ENCODE measurements at places on chromosomes 4 and X.
A peak's percentile ranks its signal among the peaks of the same experiment; 100 is the strongest.

DNA sequence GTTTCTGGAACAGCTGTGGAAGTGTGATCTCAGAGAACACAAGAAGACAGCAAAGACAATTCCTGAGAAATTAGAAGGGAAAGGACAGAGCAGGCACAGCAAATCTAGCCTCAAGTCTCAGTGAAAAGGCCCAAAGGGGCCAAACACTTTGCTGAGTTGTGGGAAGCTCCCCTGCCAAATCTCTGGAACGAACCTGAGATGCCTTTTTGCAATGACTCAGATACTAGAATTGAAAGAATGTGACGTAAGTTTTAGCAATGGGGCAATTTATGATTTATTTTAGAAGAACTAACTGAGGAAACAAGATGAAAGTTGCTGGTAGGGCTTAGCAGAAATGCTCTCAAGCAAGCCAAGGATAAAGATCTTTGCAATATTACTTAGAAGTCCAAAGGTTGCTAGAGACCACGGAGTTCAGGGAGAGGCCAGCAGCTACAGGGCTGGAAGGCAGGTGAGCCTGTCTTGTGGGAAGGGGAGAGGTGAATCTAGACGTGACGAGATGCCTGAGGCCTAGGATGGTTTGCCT lies 92.8 kb downstream of the AMELX start:
- peak; percentile 75 for DNase-seq

- DNase-seq = peak; percentile 64
Measured at GRCh38 chr4:48778431-48779094, 1.5 kb downstream of the FRYL start.

- DNase-seq = no peak
Measured at GRCh38 chr4:182764642-182765041, 152.5 kb downstream of the DCTD start.

DNA sequence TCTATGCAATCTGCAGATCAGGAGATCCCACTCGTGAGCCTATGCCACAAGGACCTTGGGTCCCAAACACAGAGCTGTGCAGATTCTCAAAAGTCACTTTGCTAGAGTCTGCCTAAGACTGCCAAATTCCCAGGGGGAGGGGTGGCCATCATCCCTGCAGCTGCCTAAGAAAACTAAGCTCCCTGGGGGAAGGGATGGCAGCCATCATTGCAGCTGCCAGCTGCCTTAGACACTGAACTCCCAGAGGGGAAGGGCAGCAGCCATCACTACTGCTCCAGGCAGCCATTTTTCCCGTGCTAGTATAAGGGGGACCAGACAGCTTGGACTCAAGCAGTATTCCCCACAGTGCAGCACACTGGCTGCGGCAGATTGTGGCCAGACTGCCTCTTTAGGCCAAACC lies 156.9 kb downstream of the NKX6-1 start:
- DNase-seq = no peak

GRCh38 chr4:139740121-139740520 lies 74.5 kb downstream of the MGST2 start:
- no peak for DNase-seq

- no peak for DNase-seq
Measured at GRCh38 chrX:102983205-102983604, 46.1 kb downstream of the RAB40AL start.

DNA sequence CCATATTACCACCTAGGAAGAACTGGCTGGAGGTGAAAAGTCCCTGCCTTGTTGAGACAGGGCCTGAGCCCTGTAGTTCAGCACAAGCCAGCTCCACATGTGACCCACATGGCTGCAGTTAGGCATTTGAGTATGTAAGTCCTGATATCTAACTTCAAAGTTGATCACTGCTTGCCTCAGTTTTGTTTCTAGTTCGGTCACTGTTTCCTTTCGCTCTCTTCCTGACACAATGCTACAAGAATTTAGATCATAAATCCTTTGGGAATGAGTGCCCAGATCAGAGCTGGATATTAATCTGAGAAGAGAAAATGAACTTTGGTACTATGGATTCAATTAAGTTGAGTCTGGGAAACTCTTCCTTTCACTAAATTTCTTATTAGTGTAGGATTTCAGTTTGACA lies 48.4 kb downstream of the AKAP4 start:
- no peak for DNase-seq

DNA sequence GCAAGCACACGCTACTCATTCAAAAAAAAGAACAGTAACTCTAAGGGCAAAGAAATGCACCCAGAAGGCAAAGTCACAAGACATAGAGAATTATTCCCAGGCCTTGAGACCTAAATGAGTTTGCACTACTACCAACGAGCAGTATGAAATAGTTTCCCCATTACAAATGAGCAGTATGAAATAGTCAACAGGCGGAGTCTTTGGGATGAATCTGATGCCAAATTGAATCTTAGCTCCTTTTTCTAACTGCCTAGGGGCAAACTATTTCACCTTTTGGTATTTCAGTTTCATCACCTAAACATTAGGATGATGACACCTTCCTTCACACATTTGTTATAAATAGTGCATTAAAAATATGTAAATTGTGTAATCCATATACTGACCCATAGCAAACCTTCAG lies 213.0 kb upstream of the FAT4 start:
- peak; percentile 42 for DNase-seq

- DNase-seq = no peak
Measured at GRCh38 chr4:161892951-161893350, 270.8 kb downstream of the FSTL5 start.

DNA sequence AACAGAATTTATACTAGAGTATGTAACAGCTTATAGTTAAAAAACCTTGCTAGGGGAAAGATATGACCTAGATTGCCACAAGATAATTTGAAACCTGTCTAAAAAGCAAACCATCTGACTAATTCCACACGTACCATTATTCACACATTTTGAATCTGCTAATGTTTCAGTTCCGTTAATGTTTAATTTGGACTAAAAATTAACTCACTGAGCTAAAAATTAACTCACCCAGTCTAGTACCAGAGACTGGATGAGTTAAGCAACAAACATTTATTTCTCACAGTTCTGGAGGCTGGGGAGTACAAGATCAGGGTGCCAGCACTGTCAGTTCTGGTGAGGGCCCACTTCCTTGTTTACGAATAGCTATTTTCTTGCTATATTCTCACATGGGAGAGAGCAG lies 231.5 kb upstream of the DIAPH2 start:
- DNase-seq = no peak

DNA sequence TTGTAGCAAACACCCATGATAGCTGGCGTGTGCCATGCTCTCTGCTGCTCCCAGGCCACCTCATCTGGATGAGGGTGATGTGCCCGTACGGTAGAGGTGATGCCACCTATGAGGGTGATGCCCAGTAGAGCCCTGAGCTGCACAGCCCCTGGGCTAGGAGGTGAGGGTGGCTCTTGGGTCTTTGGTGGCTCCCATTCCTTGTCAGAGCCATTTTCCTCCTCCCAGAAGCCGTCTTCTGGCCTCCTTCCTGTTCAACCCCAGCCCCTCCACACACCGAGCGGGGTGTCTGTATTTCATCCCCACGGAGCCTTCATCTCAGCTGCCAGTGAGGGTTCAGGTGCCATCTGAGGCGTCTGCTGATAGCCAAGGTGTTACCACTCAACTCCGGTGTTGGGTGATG lies 12.0 kb upstream of the TNIP2 start:
- DNase-seq = no peak

- DNase-seq = no peak
Measured at GRCh38 chr4:26208237-26208994, 112.4 kb upstream of the RBPJ start.

- no peak for DNase-seq
Measured at GRCh38 chr4:25809996-25810395, 52.8 kb downstream of the SEL1L3 start.

- DNase-seq = no peak
Measured at GRCh38 chr4:39881789-39882188, 95.9 kb downstream of the PDS5A start.
